ENCODE measurements at places on chromosomes 3 and 15.

DNA sequence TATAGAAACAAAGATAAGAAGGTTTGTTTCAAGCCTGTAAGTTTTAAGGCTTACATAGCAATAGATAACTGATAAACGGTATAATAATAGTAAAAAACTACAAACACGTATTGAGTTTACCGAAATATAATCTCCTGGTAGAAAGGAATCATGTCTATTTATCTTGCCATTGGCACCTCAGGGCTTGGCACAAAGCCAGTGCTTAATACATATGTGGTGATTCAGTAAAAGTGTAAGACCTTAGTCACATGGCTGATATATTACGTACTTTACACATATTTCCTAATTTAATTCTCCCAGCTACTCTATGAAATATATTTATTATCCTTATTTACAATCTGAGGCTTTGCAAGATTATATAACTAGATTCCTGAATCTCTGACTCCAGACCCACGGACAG, 32.0 kb upstream of the SLCO3A1 start:
- no peak for DNase-seq

DNA sequence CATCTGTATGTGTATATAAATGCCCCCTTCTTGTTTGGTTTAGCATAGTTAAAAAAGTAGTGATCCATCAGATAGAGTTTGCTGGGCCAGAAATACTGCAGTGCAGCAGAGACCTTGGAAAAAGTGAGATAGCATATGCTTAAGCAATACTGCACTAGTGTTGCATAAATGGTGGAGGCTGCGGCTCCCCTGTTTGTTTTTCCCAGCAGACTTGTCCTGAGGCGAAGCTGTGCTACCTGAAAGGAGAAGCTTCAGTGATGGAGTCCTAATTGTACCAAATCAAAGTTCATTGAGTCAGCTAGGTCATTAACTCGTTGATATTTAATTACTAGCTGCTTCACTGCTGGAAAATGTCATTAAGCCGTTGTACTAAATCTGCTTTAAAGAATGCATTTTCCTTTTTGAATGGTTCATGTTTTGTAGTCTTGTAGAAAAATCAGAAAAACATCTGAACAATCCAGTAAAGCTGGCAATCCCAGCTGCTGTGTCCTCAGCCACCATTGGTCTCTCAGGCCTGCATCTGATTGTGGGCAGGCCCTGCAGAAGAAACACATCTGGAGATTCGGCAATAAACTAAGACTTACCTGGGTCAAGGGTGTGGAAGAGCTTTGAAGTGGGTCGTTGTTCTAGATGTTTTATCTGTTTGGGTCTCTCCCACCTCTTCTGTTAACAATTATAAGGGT, 169.6 kb downstream of the B3GALNT1 start:
- DNase-seq, result no peak

DNA sequence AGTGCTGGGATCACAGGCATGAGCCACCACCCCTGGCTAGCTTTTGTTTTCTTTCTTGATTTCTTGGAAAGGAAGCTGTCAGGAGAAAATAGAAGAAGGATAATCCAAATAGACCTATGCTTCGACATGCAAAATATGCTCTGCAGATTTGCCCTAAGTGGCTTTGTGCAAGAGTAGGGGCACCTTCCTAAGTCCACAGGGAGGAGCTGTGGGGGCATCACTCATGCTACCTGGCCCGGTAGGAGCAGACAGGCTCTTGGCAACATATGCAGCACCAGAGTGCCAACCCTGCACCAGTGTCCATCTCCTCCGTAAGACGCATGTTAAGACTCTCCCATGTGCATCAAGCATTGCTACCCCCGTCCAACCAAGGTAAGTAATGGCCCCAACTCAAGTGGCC, 190.7 kb upstream of the UBE2E1 start:
- DNase-seq, result no peak

DNA sequence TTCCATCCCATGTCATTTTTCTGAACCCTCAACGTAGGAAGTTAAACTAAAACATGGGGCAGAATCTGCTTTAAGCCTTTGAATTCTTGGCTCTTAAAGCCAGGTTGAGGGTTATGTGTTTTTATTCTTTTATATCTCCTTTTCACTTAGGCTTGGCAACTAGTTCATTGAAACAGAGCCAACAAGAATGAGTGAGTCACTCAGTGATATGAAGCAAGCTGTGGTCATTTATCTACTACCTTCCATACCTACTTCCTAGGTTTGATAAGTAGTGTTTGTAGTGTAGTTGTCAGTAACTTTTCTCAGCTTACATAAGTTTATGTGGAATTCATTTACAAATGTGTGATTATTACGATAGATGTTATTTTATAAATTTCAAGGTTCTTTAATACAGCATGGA, 67.4 kb downstream of the SNRPN start:
- no peak for DNase-seq

DNA sequence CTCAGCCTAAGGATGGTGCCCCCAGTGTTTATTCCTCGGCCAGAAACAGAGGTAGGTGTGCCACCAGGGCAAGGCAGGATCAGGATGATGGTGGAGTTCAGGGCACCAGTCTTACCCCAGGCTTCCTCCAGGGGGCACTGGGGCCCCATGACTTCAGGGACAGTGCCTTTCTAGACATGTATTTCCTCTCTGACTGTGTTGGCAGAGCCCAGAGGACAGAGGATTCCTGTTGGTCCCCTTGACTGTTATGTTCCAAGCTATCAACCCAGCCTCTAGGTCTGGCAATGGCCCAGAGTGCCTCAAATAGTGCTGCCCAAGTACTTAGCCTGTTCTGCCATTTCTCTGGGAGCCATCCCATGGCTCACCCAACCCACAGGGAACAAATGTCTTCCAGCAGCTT, 2.8 kb downstream of the HEMK1 start:
- peak; percentile 55 for DNase-seq

GRCh38 chr3:30130391-30130790, 476.0 kb upstream of the TGFBR2 start:
- no peak for DNase-seq
